ENCODE measurements at places on chromosomes 16 and 17.

GRCh38 chr17:33983824-33984574 is 271.1 kb upstream of the CCL2 start:
- no peak for DNase-seq

GRCh38 chr17:41967141-41967920 is 736 bp downstream of the CNP start:
- DNase-seq, result peak; percentile 22

DNA sequence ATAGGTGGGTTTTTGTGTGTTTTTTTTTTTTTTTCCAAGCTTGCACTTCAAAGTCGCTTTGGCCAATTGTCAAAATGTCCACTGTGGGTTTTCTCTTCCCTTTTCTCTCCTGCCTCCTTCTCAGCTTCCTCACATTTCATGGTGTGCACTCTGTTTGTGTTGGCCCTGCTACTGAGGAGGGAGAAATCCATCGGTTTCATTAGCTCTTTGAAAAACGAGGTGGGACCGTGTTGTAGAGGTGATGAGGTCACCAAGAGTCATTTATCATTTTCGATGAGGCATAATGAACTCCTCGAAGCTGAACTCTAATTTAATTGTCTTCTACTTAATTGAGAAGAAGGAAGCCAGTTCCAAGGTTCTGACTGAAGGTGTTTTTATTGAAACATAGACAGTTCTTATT is 174.4 kb upstream of the TOX3 start:
- no peak for DNase-seq

DNA sequence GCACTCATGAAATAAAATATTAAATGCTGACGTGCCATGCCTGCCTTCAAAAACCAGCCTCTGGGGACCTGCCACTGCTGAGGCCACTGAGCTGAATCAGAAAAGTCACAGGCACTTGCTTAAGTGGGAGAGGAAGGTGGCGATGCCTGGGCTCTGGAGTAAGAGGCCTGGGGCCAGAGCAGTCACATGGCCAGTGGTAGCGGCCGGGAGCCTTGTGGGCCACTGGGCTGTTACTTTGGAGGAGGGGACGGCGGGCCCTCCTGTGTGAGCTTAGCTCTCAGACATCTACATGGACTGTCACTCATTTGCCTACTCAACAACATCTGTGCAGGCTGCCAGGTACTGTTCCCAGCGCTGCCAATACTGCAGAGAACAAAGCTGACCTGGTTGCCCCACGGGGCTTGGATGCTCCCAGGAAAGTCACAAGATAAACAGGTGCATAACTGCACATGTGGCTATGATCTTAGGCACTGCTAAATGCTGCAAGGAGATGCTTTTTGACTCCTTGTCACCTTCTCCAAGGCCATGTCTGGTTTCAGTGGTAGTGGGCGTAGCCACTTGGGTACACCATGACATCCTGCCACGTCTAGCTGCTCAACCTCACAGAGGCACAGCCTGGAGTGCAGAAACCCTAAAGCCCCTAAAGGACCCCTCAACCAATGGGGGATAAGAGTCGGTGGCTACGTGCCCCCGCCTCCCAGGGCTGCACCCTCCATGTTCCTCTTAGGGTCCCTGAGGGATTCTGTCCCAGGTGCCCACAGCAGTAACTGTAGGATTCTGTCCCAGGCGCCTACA is 11.6 kb downstream of the COTL1 start:
- DNase-seq, result peak; percentile 32

DNA sequence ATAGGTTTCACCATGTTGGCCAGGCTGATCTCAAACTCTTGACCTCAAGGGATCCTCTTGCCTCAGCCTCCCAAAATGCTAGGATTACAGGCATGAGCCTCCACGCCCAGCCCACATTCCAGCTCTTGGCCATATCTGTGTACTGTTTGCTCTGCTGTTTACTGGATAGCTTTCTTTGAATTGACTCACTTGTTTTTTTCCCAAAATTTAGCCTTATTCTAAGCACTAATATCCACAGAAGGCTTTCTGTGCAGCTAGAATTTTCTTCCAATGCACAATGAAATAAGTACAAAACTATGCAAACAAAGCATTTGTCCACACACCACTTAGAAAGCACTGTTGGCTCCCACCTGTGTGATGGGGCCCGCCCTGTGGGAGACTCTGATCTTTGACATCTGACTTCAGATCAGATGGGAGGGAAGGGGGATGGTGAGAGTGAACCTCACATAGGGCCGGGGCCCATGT is 72.2 kb downstream of the CLEC16A start:
- no peak for DNase-seq

DNA sequence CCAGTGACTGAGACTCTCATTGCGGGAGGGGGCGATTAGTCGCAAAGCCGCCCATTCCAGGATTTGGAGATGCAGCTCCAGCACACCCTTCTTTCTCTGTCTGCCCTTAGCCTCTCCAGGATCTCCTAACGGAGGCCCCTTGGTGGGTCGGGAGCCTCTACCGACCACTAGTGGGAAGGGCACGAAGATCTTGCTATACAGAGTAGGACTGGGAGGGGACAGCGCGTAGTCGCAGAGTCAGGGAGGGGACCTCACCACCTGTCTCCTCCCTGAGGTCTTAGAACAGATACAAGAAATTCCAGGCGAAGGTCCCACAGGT is 588 bp upstream of the SMTNL2 start:
- DNase-seq, result no peak

All from CD4-positive, CD25-positive, alpha-beta regulatory T cell (primary cell).